Stimulated activated CD8-positive, alpha-beta memory T cell treated with anti-CD3 and anti-CD28 coated beads, Interleukin-15, amount 100 ng/mL, for 4 hours (primary cell): ENCODE measurements at places on chromosomes 3 and 15.

GRCh38 chr15:79954661-79955060 is 16.3 kb downstream of the BCL2A1 start:
- DNase-seq = no peak

DNA sequence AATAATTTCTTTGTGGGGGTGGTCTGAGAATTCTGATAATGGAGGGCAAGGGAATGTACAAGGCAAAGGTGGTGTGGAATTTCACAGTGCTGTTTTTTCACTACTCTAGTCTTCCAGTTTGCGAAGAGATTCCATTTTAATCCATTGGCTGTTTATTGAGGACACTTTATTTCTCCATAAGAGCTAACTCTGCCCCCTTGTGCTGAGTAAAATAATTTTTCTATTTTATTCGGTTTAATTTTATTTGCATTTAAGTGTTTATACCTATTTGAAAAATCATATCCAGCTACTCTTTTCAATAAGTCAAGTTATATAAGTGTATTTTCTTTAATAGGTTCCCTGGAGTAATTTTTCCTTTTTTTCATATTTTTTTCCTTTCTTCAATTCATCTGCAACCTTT is 840.1 kb downstream of the TUSC7 start:
- no peak for DNase-seq

DNA sequence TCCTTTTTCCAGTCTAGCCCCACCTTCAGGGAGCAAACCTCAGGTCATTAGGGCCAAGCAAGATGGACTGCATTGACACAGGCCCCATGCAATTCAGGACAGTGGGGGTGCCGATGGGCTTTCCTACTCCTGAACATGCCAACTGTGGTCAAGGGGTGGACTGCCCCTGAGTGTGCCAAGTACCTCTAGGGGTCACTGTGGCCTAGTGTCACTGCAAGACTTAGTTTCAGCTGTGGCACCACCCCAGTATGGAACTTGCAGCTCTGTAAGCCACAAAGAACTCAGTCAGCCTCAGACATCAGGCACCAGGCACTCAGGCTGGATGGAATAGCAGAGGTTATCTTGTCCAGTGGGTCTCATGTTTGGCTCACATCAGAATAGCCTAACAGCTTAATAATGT is 32.3 kb downstream of the EXOG start:
- DNase-seq = no peak

DNA sequence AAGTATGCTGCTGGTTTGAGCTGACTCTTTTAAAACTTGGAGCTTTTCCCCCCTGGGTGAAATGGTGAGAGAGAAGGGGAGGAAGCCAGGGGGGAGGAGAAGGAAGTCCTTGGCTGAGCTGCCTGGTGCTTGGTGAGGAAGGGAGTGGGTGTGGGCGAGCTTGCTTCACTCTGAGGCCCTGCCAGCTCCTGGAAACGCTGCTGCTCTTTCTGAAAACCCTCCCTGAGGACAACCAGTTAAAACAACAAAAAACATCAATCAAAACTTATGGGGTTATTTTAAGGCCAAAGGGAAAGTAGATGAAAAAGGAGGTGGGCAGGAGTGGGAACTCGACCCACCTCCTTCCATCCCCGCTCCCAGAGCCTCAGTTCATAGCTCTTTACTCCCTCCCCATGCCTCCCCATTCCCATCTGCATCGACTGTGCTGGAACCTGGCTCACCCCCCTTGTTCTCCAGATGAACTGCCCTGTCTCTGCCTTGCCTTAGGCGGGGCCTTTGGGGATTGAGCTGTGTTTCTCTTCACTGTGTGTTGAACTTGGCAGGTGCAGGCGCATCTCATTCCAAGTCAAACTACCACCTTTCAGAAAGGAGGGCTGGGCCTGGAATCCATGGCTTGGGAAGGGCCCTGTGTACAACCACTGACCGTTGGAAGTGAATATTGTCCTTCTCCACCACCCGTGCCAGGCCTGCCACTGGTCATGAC is 166.1 kb downstream of the ZNF621 start:
- no peak for DNase-seq

DNA sequence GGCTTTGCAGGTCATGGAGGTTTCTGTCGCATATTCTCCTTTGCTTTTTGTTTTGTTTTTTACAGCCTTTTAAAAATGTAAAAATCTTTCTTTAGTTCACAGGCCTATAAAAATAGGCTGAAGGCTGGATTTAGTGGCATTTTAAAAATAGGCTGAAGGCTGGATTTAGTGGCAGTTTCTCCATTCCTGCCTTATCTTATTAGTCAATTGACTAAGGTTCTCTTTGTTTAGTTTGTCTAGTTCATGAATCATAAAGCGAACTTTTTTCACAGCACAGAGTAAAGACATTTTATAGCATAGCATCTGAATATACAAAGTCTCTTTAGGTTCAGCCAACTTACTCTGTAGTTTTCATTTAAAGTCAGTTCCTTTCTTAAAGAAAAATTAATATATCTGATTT is 31.4 kb downstream of the AP4E1 start:
- no peak for DNase-seq

DNA sequence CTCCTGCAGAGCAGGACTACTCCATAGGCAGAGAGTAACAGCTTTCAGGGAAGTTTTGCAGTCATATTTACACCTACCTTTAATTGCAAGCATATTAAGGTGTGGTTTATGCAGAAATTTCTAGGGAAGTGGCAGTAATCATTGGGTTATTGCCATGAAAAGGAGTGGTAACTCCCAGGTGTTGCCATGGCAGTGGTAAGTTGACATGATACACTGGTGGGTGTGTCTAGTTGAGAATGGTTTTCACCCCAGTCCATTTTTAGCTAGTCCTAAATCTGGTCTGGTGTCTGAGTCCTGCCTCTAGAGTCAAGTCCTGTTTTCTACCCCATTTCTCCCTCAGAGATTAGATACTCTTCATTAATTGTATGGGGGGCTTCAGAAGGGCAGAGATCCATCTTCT is 128.4 kb upstream of the GMNC start:
- DNase-seq = no peak
